CMK (cell line): ENCODE measurements at places on chromosomes 7 and 10.

- no peak for DNase-seq
Observed at GRCh38 chr7:105827151-105827875, 49.1 kb downstream of the ATXN7L1 start.

- DNase-seq = no peak
Observed at GRCh38 chr7:100863406-100863950, 3.7 kb upstream of the TRIP6 start.

- DNase-seq = no peak
Observed at GRCh38 chr7:3103614-3104398, 60.1 kb upstream of the CARD11 start.

- peak; percentile 76 for DNase-seq
Observed at GRCh38 chr7:74658178-74659004, 873 bp downstream of the GTF2I start.

GRCh38 chr10:96637709-96638108, 50.9 kb upstream of the TM9SF3 start:
- no peak for DNase-seq

- no peak for DNase-seq
Observed at GRCh38 chr7:64882341-64883112, 20.5 kb upstream of the ZNF273 start.

DNA sequence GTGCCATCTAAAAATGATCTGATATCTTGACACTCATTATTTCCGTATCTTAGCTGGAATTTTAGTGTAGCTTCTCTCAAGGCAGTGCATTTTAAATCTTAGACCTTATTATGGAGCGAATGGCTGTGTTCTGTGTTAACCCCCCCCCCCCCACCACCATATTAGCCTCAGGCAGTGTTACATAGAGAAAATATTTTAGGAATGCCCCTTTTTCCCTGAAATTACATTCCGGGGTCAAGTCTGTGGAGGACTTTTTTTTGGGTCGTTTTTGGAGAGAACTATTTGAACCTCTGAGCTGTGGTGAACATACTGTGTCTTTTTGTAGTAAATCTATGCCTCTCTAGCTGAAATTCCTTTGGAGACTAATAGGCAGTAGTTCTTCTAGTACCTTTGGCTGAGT, 3.1 kb downstream of the CCDC126 start:
- DNase-seq = no peak

GRCh38 chr7:73512018-73512780, 9.9 kb downstream of the BAZ1B start:
- no peak for DNase-seq
